Fibroblast of skin of scalp (primary cell): ENCODE measurements at places on chromosomes 7 and 10.

DNA sequence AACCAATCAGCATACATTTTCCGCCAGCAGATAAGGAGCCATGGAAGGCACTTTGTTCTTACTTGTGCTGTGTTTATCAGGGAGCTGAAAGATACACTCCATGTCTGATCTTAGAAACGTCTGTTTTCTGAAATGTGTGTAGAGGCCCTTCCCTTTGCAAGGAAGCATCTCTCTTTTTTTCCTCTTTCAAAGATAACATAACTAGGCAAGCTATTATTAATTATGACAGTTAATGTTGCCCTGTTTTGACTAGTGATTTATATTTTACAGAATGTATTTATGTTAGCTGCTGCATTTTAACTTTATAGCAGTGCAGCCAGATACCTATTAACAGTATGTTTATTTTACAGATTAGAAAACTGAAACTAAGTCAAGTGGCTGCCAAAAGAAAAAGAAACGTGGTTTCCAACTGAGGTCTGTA lies 683.2 kb upstream of the IGFBP3 start:
- DNase-seq = no peak

GRCh38 chr10:35194906-35195305 lies 68.3 kb downstream of the CREM start:
- no peak for DNase-seq

GRCh38 chr7:109696723-109697122 lies 1127.0 kb downstream of the DNAJB9 start:
- no peak for DNase-seq

DNA sequence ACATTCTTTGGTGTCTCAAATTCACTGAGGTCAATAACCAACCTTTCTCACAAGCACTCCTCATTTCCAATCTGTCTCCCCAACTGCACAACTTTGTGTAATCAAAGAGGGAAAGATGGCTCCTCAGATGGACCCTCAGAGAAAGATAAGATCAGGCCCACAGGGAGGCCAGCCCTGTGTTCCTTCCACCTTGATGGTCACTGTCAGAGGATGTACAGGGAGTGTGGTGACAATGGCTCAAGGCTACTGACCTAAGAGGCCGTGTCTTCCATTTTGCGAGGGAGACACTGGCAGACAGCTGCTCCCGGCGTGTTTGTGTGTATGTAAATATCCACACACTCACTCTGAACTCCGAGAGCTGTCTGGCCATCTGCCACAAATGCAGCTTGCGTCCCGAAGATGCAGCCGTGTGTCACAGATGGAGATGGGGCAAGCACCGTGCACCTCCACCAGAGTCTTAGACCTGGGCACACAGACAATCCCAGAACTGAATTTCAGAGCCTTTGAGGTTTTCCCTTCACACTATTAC lies 712.1 kb upstream of the NRP1 start:
- no peak for DNase-seq

GRCh38 chr7:55192723-55193122 lies 172.4 kb upstream of the LANCL2 start:
- DNase-seq = peak; percentile 82

GRCh38 chr7:29243910-29244655 lies 49.5 kb downstream of the CHN2 start:
- DNase-seq = no peak
